ENCODE measurements at places on chromosomes 2 and 18. TPM values are rescaled to one million over a fixed set of nuclear protein-coding genes. Genes with fewer than 3 reads are reported as not detected.

Gene ALLC
- total RNA-seq: not detected

GRCh38 chr18:2776601-2777000 is 70.2 kb upstream of the EMILIN2 start:
- H3K4me1 ChIP-seq: no peaks in the 10 kb centered on the region
- no peaks in the 10 kb centered on the region for H3K27me3 ChIP-seq
- no peak overlapping the region for H3K27ac ChIP-seq
- H3K4me3 ChIP-seq: no peak overlapping the region

DNA sequence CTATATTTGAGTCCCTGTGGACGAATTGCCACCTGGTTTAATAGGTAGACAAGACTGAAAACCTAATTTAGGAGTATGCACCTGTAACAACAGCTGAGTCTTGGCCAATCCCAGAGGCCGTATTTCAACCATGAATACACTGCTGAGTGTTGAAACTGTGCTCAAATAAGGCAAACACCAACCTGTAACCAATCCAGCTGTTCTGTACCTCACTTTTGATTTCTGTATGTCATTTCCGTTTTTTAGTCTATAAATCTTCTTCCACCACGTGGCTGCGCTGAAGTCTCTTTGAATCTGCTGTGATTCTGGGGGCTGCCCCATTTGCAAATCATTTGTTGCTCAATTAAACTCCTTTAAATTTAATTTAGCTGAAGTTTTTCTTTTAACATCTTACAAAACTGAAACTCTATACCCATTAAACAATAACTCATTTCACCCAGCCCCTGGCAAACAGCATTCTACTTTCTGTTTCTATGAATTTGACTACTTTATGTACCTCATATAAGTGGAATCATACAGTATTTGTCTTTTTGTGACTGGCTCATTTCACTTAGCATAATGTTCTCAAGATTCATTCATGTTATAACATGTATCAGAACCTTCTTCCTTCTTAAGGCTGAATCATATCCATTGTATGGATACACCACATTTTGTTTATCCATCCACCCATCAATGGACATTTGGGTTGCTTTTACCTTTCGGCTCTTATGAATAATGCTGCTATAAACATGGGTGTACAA is 7.5 kb upstream of the YPEL5 start:
- DNase-seq: peak; percentile 71
- no peaks in the 10 kb centered on the region for H3K4me1 ChIP-seq
- H3K27me3 ChIP-seq: peaks cover 4% of the 10 kb centered on the region
- H3K36me3 ChIP-seq: no peaks in the 10 kb centered on the region
- no peak overlapping the region for H3K27ac ChIP-seq

DNA sequence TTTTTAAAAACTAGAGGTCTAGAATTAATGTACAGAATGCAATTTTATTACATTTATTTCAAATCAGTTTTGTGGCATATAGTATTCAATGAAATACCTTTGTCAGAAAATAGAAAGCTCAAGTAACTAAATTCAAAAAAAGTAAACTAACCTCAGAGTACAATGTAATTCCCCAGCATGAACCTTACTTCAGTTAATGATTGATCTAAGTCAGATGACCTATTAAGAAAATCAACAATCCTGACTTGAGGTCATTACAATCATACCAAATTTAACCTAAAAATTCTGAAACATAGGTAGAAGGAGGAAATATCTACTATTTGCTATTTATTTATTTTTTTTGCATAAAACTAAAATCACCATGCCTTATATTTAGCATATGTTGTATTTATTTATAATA is 142.9 kb downstream of the CCDC102B start:
- H3K36me3 ChIP-seq: no peaks in the 10 kb centered on the region
- H3K4me3 ChIP-seq: no peak overlapping the region
- no peaks in the 10 kb centered on the region for H3K4me1 ChIP-seq
- DNase-seq: no peak
- no peaks in the 10 kb centered on the region for H3K27me3 ChIP-seq
